Amniotic epithelial cell (primary cell): ENCODE measurements at places on chromosomes 12 and 14.

DNA sequence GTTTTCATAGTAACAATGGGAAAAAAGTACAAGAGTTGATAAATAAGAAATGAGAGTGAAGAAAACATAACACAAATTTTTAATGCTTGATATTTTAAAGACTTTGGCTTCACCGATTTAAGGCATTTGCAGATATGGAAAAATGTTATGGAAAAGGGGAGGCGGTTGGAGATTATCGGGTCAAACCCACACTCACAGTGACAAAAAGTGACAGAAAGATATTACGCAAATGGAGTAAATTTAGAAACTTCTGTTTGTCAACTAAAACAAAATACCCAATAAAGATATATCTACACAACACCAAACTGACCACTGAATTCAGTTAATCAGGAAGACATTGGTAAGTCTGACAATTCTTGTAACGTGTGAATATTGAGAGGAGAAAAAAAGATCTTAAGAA is 2.5 kb downstream of the PPP1R12A start:
- no peak for DNase-seq

DNA sequence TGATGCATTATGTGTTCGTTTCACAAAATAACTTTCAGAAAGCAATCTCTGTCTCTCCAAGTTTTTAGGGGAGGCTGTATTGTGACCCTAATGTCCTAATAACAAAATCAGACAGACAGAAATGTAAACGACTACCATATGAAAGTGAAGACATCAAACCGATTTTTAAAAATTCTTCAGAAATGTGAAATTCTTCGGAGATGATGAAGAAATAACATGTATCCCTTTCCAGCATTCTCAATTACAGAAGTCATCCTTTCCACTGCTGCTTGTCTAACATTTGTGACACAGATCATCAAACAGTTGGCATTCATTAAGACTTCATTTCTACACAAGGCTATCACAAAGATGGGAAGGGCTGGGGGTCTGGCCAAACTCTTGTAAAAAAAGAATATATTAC is 41.0 kb downstream of the DMAC2L start:
- DNase-seq: no peak

DNA sequence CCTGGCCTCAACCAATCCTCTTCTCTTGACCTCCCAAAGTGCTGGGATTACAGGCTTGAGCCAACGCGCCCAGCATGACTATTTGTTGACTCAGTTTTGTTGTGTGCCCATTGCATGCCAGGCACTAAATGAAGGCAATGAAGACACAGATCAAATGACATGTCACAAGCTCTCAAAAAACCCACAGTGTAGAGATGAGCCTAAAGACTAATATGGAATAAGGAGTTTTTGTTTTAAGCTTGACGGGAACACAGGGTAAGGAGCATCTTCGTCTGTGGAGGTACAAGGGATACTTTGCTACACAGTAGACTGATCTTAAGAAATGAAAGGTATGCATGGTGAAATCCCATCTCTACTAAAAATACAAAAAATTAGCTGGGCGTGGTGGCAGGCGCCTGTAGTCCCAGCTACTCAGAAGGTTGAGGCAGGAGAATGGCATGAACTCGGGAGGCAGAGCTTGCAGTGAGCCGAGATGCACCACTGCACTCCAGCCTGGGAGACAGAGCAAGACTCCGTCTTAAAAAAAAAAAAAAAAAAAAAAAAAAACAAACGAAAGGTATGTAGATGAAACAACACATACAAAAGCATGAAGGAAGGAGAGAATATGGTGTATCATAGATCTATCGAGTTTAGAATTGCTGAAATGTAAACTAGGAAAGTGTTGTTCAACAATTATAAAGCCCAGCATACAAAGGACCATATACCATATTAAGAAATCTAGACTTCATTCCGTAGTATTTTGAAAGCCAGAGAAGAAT is 122.1 kb upstream of the PTPRB start:
- DNase-seq: no peak

GRCh38 chr14:24093207-24093900 is 757 bp upstream of the PCK2 start:
- DNase-seq: no peak

- no peak for DNase-seq
Measured at GRCh38 chr12:113907446-113908180, 58.5 kb downstream of the RBM19 start.

GRCh38 chr12:685388-685787 is 22.1 kb upstream of the NINJ2 start:
- DNase-seq: peak; percentile 88

- DNase-seq: peak; percentile 41
Measured at GRCh38 chr12:67592228-67593011, 56.1 kb upstream of the DYRK2 start.

DNA sequence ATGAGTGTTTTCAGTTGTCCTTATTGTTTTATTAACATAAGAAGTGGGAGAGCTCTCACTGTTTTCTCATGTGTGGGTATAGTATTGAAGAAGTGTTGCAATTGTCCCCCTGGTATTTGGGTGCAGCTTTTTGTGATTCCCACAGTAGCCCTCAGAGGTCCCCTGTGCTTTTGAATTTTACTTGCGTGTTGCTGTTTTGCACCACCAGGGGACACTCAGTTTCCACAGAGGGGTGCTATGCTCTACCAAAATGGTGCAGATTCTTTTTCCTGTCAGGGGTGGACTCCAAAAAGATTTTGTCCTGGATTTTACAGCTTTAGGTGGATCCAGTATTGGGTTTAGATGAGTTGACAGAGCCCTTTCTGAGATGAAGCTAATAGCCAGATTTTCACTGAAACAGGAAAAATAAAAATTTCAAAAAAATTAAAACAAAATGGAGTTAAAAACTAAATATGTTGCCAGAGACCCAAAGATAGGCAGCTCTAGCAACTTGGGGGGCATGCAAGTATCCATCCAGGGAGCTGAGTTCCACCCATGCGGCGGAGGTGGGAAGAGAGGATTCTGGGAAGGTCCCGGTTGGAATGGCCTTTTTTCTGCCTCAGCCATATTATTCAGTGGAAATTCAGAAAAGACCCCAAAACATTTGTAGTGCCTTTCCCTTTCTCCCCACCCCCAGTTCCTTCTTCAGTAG is 50.2 kb downstream of the TTLL5 start:
- peak; percentile 65 for DNase-seq

- no peak for DNase-seq
Measured at GRCh38 chr12:94416613-94417012, 43.1 kb downstream of the CEP83 start.

GRCh38 chr12:51589060-51589459 is 2.0 kb upstream of the SCN8A start:
- no peak for DNase-seq

DNA sequence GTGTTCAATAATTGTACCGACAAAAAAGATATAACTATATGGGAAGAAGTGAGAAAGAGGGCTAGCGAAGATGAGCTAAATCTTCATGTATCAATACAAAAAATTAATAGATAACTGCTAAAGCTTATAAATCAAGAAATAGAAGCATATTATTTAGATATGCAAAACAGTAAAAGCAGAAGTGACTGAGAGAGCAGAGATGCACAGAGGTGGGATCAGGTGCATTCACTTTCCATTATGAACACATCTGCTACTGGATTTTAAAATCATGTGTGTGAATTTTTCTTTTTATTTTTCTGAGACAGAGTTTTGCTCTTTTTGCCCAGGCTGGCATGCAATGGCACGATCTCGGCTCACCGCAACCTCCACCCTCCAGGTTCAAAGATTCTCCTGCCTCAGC is 33.4 kb downstream of the GUCY2C start:
- no peak for DNase-seq

- DNase-seq: peak; percentile 73
Measured at GRCh38 chr14:75283162-75283832, 4.7 kb downstream of the FOS start.

DNA sequence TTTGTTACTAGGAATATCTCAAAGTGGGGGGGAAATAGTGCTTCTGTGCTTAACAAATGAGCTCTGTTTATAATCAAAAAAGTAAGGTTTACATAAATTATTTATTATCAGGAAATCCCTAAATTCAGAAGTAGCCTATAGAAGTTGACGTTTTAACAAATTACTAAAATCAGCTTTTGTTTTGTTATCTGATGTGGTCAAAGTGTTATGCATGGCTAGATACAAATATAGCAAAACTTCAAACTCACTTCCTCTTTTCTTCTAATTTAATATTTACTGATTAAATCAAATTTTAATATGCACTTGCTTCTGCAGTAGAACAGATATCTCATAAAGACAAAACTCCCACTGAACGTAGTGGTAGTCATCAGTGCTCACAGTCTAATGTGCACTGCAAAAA is 47.5 kb downstream of the GARIN6 start:
- DNase-seq: no peak

- no peak for DNase-seq
Measured at GRCh38 chr12:1373901-1374735, 220.3 kb downstream of the FBXL14 start.

- DNase-seq: peak; percentile 81
Measured at GRCh38 chr12:122052285-122052684, 26.3 kb upstream of the MLXIP start.

GRCh38 chr14:94465042-94465441 is 11.0 kb downstream of the SERPINA9 start:
- no peak for DNase-seq

DNA sequence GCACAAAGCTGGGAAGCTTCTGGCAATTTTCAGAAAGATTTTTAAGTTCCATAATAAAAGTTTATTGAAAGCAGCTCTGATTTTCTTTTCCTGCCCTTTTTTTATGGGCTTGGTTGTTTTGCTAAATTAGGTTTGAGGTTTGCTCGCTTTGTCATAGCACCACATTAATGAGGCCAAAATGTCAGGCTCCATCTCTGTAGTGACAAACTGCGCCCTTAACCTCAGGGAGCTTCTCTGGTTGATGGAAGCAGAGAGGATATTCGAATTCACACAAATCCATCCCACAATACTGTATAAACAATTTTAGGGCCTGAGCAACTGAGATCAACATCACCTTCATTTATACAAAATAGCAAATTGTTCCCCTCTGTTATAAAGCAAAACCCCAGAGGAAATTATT is 342.6 kb upstream of the TMPO start:
- no peak for DNase-seq

DNA sequence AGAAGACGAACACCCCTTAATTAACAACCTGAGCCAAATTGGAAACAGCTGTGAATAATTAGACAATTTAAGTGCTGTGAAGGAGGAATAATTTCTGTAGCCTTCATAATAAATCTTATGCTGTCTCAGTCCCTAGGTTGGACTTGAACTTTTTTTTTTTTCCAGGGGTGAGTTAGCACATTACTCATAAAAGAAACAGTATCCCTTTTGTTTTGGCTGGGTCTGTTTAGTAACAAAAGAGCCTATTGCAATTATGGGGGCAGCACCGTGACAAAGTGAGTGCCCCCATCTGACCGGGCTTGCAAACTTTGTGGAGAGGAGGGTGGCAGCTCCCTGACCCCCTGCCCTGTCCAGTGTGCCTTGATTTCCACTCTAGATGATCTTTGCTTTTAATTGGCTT is 167.4 kb downstream of the DICER1 start:
- DNase-seq: no peak

GRCh38 chr14:85254711-85255110 is 275.2 kb upstream of the FLRT2 start:
- no peak for DNase-seq

- no peak for DNase-seq
Measured at GRCh38 chr14:46197856-46198255, 453.7 kb downstream of the RPL10L start.

DNA sequence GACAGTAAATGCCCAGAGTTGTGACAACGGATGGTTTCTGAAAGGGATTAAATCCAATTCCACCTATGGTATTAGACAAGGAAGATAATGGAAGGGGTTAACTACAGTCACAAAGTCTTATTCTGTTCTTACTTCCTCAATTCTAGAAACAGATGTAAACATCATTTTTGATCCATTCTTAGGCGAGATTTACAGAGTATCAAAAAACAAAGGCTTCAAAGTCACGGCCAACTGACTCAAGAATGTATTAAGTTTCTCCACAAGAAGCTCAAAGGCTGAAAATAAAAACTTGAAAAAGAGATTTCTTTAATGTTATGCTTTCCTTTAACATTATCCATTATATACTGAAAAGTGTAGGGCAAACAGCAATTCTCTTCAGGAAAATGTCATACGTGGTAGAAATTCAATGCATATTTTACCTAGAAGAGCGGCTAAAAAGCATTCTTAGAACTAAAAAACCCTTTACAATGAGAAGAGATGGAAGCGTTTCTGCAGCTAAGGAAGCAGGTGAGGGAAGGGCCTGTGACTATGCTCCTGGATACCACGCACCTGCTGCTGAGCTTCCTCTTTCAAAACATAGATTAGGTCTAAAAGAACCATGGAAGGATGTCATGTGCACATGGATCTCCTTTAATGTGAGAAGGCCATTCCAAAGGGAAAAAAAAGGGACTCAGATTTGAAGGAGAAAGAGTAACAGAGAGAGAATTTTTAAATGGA is 185.8 kb downstream of the STXBP6 start:
- no peak for DNase-seq

DNA sequence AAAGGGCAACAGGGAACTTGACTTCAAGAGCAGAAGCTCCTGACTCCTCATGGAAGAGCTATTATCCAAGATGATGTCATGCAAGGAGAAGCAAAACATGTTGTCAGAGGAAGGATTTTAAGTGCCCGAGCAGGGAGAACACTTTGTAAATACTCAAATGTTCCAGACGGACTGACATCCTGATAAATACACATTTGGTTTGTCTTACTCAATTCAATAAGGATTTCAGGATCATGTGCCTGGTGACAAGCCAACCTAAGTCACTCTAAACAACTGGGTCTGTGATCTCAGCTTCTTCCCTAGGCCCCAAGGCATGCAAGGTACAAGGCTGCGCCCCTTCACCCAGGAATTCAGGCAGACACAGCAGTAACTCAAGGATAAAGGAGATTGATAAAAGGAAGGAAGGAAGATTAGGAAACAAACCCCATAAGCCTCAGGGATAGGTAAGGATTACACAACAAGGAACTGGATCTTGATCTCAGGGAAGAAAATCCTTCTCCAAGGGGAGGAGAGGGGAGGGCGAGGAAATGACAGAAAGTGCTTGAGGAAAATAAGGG is 26.8 kb upstream of the CEBPE start:
- peak; percentile 93 for DNase-seq

DNA sequence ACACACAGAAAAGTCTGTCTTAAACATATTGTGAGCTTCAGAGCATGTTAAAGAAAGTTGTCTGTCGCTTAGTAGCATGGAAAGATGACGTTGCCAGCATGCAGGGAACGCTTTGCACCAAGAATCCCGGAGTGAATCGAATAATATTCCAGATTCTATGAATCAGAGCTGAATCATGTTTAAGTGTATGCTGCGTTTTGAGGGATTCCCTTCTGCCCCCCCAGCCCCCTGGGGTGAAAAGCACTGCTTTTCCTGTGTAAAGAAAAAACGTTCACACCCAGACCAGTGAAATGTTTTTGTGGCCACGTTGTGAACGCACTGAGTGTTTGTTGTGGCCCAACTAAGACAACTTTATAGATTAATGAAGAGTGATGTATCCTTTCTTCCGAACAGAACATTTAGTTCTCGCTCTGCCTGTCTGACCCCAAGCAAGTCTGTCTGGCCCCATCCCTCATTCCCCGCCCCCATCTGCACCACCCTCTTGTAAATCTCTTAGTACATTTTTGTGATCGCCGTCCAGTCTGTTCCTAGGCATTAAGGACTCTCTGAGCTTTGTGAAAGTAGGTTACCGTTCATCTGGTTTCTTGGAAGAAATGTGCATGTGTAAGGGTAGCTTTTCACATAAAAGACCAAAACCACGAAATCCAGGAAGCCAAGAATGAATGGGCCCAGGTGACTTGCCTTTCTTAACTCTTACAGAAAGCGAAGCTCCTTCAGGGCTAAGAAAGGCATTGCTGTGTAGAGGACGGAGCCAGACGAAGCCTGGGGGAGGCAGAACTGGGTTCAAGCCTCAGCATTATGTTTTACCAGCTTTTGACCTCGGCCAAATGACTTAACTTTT is 103.0 kb downstream of the SAMD4A start:
- DNase-seq: peak; percentile 91

GRCh38 chr12:100632445-100632892 is 59.0 kb downstream of the GAS2L3 start:
- no peak for DNase-seq
